ENCODE measurements at places on chromosomes 3 and 15. TPM values are rescaled to one million over a fixed set of nuclear protein-coding genes. Genes with fewer than 3 reads are reported as not detected.

DNA sequence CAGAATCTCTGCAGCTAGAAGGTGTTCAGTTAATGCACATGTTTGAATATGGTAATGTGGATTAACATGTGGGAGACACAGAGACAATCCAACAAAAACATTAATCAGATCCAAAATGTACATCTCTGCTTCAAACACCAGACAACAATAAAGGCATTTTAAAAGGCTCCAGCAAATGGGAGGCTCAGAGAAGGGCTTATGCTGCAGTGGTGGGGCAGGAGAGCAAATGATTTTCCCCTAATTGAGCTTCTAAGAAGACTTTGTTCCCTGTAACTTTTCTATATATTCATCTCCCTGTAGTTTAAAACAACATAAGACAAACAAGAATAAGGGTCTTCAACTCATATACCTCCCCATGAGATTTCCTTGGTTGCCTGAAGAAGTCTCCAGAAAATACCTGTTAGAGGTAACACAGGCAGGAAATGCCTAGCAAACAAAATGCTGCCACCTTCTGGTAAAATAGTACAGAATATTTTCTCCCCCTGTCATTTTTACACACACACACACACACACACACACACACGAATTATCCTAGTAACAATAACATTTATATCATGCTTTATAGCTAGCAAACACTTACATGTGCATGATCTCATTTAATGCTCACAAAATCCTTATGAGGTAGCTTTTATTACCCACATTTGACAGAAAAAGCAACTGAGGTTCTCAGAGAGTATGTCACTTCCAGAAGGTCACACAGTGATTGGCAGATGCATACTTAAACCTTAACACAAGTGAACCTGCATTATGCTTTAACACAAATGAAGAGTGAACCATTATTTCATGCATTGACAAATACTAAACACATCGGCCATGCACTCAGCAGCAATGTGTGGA is 123.4 kb upstream of the MB21D2 start:
- no peak for DNase-seq
- H3K27me3 ChIP-seq = no peaks in the 10 kb centered on the region
- H3K27ac ChIP-seq = no peak overlapping the region
- no peaks in the 10 kb centered on the region for H3K36me3 ChIP-seq
- H3K4me3 ChIP-seq = no peak overlapping the region
- peaks cover 4% of the 10 kb centered on the region for H3K4me1 ChIP-seq

WDR49 gene
- total RNA-seq = not detected

ZBTB20 gene
- 6.3 TPM for total RNA-seq

BMF gene
- 25.7 TPM for total RNA-seq

DAZL gene
- total RNA-seq = not detected

DNA sequence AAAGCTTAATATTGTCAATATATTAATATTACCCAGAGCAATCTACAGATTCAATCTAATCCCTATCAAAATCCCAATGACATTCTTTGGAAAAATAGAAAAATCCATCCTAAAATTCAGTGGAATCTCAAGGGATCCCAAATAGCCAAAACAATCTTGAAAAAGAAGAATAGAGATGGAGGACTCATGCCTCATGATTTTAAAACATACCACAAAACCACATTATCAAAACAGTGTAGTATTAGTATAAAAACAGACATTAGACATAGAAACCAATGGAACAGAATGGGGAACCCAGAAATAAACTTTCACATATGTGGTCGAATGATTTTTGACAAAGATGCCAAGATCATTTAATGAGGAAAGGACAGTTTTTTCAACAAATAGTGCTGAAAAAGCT is 14.6 kb downstream of the NEK4 start:
- H3K27me3 ChIP-seq = no peaks in the 10 kb centered on the region
- no peak for DNase-seq
- no peak overlapping the region for H3K4me3 ChIP-seq
- no peak overlapping the region for H3K27ac ChIP-seq
- no peaks in the 10 kb centered on the region for H3K4me1 ChIP-seq

GRCh38 chr3:58659051-58659675 is 7.4 kb downstream of the FAM3D start:
- DNase-seq = no peak
- H3K27me3 ChIP-seq = peaks cover 9% of the 10 kb centered on the region
- H3K36me3 ChIP-seq = no peaks in the 10 kb centered on the region
- no peak overlapping the region for H3K27ac ChIP-seq
- no peak overlapping the region for H3K4me3 ChIP-seq

- H3K36me3 ChIP-seq = no peaks in the 10 kb centered on the region
- H3K27me3 ChIP-seq = no peaks in the 10 kb centered on the region
- H3K4me3 ChIP-seq = no peak overlapping the region
- no peaks in the 10 kb centered on the region for H3K4me1 ChIP-seq
- no peak for DNase-seq
Observed at GRCh38 chr3:3065876-3066275, 44.3 kb downstream of the IL5RA start.

DNA sequence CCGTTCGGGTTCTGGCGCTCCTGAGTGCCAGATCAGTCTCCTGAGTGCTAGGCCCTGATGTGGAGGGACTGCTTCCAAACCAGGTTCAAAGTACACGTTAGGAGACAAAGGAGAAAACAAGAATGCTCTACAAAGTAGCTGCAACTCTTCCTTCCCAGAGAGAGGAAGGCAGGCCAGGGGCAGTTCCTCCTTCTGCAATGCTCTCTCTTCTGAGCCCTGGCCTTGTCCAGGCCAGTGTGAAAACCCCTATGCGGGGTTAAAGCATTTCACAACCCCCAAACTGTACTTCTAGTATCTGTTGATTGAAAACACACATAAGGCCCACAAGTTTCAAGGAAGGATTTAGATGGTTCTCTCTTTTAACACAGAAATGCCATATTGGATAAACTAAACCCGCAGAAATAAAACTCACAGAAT is 9.7 kb upstream of the CALML4 start:
- peaks cover 6% of the 10 kb centered on the region for H3K4me1 ChIP-seq
- no peaks in the 10 kb centered on the region for H3K27me3 ChIP-seq
- H3K36me3 ChIP-seq = peaks cover 16% of the 10 kb centered on the region
- DNase-seq = no peak
- H3K27ac ChIP-seq = no peak overlapping the region
